NCI-H1092 treated with DMSO at 0.1 percent for 48 hours (cell line): ENCODE measurements at places on chromosomes 16 and 17.

DNA sequence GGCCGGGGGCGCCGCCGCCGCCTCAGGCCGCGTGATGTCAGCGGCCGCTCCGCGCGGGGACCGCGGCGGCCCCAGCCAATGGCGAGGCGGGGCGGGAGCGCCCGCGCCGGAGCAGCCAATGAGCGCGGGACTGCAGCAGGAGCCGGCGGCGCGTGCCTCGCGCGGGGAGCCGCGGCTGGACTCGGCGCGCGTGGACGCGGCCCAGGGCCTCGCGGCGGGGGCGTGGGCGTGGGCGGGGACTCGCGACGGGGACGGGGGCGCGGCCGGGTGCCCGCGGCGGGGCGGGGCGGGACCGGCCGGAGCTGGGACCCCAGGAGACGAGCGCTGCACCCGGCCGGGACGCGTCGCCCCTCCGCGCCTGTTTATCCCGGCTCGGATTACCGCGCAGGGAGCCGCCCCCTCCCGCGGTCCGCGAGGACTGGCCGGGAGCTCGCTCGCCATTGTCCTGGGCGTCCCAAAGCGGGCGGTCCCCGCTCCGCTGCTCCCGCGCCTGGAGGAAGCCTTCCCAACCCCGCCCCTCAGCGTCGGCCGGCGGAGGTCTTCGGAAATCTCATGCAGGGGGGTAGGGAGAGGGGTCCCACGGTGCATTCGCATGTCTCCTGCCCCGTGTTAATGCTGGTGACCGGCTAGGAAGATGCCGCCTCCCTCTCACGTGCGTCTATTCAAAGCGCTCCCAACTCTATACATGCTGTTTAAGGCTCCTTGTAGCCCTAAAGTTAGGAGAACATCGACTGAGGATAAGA, at the start of gene RNF157:
TSS of gene RNF157 (minus strand) at position 33 of the 743 bp plus-strand sequence. CDS start 253 bp downstream, outside the sequence.
- DNase-seq: peak; percentile 39

DNA sequence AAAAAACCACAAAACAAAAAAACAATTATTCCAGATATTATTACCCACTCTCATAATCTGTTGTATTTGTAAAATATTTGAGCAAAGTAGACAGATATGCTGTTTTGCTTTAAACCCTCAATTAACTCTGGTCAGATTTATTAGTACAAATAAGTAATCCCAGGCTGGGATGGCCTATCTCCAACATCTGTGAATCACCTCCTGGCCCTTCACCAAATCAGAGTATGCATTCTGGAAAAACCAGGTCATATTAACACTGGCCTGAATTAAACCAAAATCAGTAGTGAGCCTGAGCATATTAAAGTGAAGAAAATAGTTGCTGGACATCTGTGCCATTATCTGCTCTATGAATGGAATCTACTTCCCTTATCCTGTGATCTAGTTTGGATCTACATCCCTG, 41.0 kb downstream of the STAT3 start:
- DNase-seq: no peak

DNA sequence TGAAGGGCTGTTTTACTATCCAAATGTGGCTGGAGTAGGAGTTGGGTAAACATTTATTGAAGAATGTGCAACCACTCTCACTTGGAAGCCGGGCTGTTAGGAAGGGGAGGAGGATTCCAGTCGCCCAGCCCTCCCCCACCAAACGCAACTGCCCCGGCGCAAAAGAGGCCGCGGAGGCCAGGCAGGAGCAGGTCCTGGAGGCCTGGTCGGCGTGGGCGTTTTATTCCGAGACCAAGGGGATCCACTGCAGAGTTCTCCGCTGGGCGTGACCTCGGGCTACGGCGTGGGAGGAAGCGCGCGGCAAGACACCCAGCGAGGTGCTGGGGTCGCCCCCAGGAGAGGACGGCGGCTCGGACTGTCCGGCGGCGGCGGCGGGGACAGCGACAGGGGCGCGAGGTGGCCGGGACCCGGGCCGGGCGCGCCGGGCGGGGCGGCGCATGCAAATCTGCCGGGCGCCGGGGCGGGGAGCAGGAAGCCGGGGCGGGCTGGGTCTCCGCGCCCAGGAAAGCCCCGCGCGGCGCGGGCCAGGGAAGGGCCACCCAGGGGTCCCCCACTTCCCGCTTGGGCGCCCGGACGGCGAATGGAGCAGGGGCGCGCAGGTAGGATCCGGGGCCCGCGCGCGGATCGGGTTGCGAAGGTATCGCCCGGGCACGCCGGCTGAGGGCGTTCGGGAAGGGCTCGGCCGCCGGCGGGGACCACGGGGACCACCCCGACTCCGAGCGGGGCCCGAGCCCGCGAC, at the start of gene IL4R:
TSS of gene IL4R (plus strand) at position 553 of the 739 bp plus-strand sequence. CDS start 26,230 bp downstream, outside the sequence.
- no peak for DNase-seq

GRCh38 chr17:12719948-12720347, 54.3 kb downstream of the MYOCD start:
- no peak for DNase-seq

DNA sequence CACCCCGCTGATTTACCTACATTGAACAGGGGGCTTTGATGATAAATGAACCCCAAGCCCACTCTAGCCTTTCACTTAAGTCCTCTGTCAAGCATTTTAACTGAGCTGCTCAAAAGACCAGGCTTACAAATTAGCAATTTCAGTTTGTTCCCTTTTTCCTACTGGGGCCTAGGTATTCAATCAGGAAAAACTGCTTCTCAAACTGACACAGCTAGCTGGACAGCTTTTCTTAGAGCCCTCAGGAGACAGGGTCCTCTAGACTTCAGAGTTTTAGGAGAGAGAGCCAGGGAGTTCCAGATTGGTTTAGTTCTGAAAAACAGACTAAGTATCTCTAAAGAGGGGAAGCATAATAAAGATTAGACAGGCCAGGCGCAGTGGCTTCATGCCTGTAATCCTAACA, 6.2 kb upstream of the HEXIM2 start:
- no peak for DNase-seq

- DNase-seq: no peak
Observed at GRCh38 chr17:75832164-75832651, 12.0 kb downstream of the UNC13D start.

DNA sequence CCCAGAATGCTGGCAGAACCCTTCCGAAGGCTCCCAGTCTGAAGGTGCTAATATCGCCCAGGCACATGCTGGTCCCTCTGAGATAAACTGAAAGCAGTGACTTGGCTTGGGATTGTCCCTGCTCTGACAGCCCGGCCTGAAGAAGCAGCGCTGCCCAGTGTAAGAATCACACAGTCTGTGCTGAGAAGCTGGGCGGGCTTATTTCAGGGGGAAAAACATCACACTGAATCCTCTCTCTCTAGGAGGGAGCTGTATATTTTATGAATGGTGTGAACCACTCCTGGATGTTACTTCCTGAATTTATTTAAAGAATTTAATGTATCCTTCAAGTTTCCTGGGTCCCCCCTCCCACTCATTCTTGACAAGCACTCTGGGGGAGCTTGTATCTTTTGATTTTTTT, 36.3 kb downstream of the GAS7 start:
- DNase-seq: no peak

DNA sequence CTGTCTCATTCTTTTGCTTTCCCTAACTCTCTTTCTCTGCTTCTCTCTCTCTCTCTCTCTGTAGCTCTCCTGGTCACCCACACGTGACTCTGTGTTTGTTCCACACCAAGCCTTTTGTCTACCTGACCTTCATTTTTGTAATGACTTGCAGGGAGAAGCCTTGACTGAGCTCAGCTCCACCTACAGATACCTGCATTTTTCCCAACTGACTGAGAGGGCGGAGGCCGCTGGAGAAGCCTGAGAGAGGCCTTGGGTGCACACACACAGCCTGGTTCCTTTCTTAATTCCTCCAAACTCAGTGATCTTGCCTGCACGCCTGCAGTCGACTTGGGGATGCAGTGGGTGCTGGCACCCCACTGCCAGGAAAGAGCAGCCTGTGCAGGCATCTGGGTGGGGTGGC, 68.8 kb downstream of the LYRM1 start:
- no peak for DNase-seq

- peak; percentile 59 for DNase-seq
Observed at GRCh38 chr17:34374457-34374856, 11.4 kb upstream of the CCL1 start.

- peak; percentile 67 for DNase-seq
Observed at GRCh38 chr17:71516149-71516548, 604.7 kb upstream of the SOX9 start.

DNA sequence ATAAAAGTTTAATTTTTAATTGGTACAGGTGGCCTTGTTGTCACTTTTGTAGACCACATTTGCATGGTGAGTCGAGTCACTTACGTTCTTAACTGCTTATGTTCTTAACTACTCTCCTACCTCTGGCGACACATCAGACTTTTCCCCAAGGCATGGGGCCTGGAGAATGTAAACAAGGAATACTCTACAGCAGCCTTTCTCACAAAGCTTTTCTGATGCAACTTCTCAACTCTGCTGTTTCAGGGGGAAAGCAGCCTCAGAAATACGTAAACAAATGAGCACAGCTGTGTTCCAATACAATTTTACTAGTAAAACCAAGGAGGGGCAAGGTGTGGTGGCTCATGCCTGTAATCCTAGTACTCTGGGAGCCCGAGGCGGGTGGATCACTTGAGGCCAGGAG, 6.9 kb downstream of the KARS1 start:
- no peak for DNase-seq
